NCI-H2081 (cell line): ENCODE measurements at places on chromosomes 1 and 21.
A peak's percentile ranks its signal among the peaks of the same experiment; 100 is the strongest.

GRCh38 chr1:82106672-82107071, 305.9 kb downstream of the ADGRL2 start:
- DNase-seq, result no peak

DNA sequence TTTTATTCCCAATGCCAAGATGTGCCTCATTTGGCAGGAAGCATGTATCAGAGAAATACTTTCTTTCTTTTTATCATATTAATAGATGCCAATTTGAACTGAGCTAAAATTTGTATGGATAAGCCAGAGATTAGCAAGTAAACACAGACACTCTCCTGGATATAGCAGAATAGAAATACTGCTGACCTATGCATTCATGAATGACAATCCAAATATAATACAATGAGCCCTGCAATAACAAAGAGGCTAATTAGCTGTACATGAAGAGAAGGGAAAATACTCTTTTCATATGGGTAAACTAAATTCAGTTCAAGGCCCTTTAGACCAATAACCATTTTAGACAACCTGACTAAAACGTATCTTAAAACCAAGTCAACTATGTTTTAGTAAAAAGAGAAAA, 388.1 kb upstream of the NR5A2 start:
- no peak for DNase-seq

DNA sequence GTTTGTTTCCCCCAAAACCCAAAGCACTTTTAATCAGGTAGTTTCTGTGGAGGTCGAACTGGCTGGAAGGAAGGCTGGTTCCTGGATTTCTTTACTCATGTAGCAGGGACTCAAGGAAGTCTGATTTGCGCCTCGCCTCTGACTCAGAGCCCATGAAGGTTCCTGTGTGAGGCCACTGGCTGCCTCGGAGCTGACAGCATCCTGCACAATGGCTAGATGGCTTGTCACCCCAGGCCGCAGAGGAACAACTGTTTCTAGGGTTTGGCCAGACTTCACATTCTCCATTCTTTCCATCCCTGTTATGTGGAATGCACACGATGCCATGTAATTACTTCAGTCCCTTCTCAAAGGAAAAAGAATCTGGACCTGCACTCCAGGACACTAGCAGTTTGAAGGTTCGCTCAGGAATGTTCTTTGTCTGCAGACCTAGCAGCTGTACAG, 39.1 kb upstream of the PRSS38 start:
- no peak for DNase-seq

DNA sequence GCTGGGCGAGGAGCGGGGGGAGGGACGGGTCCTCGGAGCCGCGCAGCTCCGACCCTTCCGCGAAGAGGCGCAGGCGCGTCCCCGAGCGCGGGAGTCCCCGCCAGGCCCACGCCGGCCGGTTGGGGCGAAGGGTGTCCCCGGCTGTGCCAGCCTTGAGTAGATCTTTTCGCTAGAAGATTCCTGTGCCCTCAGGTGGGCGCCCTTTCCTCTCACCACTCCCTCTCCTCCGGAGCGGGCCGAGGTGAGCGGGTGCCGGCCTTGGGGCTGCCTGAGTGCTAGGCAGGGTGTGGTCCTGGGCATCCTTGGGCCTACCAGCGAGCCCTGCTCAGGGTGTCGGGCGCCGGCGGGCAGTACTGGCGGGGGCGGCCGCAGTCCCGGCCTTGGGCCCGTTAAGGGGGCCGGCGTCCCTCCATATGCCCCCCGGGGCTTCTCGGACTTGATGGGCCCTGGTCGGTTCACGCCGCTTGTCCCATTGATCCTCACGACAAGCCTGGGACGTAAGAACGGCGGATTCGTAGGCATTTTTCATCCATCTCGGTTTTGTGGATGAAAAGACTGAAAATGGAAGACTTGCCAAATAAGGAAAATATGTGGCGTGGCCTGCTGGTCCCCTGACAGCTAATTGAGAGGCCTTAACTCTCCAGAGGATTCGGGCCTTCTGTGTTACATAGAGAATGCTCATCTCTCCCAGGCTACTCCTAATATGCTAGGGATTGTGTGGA, 712 bp downstream of the DEGS1 start:
- peak; percentile 71 for DNase-seq

GRCh38 chr1:1080122-1080757, 6.1 kb upstream of the RNF223 start:
- DNase-seq, result no peak

- DNase-seq, result no peak
These were observed 20.6 kb downstream of the SYNC start for GRCh38 chr1:32681999-32682398.
